ENCODE measurements at places on chromosomes 4 and X.

GRCh38 chrX:323721-324628, 5.4 kb upstream of the GTPBP6 start:
- DNase-seq, result no peak

DNA sequence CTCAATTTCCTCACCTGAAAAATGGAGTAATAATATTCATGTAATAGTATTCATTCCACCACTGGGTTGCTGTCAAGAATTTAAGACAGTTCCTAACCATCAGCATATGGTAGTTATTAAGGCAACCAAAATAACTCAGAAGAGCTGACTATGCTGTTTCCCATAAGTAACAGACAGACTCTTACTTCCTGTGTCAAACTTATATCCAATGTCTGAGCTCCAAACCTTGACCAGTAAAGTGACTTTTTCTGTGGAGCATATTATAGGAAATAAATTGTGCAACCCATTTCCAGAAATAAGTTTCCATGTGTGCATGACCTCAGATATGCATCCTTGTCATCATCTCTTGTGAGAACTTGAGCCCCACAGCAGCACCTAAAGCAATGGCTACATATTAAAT, 78.8 kb downstream of the HADH start:
- no peak for DNase-seq

GRCh38 chr4:75048208-75048879, 115.4 kb downstream of the PARM1 start:
- DNase-seq, result no peak

- DNase-seq, result no peak
Measured at GRCh38 chr4:150769845-150770244, 187.9 kb downstream of the MAB21L2 start.

- DNase-seq, result no peak
Measured at GRCh38 chr4:81673961-81674360, 202.3 kb upstream of the RASGEF1B start.

DNA sequence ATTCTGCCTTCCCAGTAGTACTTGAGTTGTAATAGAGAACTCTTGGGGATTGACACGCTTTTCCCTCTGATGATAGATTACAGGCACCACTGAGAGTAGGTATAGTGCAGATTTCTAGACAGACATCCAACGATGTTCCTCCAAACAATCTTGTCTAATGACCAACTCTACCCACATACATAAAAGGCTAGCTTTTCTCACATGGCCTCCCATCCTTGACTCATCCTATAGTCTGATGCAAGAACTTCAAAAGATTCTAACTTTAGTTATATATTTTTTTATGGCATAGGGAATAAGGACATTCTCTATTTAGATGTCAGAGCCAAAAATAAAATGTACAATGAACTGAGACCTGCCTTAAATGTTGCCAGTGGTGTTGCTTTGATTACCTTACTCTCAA, 60.9 kb downstream of the GLRA2 start:
- DNase-seq, result no peak

DNA sequence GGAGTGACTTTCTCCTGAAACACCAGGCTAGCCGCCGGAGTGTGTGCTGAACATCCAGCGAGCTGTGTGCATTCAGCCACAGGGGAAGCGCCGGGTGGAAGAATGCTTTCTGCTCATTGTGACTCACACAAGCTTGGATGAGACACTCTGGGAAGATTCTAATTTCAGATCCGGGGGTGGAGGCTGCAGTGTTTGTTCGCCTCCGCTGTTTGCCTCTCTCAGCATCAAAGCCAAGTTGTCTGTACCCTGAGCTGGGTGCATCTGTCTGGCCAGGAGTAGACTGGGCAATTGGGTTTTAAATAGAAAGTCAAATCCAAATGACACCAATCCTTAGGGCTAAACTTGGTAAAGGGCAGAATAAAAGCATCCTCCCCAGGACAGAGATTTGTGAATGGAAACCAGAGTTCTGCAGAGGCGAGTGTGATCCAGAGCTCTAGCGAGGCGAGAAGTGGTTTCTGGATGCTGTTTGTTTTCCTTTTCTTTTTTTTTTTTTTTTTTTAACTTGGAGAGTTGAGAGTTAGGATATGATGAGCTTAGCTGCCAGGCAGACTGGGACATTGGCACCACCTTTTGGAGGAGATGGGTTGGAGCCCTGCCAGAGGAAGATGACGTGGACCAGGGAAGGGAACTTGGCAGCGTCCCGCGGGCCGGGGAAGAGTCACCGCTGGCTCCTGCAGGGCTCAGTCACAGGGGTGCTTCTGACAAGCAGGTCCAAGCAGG, 196.0 kb upstream of the PSAPL1 start:
- DNase-seq, result no peak

DNA sequence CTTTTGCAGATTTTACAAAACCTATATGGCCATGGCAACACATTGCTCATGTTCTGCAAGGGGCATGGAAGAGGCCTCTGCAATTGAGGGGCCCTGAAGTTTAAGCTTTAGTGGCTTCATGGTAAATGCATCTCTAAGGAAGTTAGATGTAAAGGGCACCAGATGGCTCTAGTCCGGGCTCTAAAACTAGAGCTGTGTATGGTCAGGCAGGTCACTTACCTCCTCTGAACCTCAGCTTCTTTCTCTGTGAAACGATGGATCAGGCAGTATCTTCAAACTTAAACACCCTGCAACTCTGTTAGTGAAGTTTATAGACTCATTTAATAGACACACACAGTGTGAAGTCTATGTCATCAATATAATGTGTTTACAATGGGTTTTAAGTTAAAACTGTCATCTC, 10.0 kb downstream of the MAGEB17 start:
- DNase-seq, result no peak

DNA sequence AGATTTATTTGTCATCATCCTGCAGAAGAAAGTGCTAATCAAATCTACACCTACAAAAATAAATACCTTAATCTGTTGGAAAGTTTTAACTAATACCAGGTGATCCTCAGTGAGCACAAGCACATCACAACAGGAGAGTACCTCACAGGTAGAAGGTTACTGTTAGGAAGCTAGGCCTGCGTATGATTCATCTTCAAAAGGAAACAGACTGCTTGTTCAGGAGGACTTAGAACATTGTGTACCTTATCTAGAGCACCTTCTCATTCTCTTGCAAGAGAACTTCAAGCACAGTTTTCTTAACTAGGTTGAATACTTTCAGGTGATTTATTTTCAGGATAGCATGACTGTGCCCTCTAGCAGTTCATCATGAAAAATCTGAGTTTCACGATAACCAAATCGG, 54.2 kb downstream of the MND1 start:
- DNase-seq, result no peak

GRCh38 chr4:41533680-41534079, 4.3 kb upstream of the LIMCH1 start:
- no peak for DNase-seq

- DNase-seq, result no peak
Measured at GRCh38 chr4:146462251-146462650, 59.5 kb downstream of the SLC10A7 start.

GRCh38 chrX:101745046-101745445, 85.4 kb upstream of the ARMCX2 start:
- no peak for DNase-seq

DNA sequence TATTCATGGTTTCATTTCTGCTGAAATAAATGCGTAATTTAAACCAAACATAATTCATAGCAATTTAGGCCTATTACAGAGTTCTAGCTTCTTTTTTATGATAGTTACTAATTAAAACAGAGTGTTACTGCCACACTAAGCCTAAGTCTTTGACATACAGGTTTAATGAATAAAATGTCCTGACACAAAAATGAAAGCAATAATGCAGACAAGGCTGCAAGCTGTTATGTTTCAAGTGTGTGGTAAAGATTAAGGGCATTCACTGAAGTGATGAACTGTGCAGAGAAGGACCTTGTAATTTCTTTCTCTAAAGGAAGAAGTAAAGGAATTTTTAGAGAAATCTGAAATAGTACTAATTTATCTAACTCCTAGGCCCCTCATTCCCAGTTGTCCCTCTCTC, 2.9 kb downstream of the NDNF start:
- DNase-seq, result no peak

DNA sequence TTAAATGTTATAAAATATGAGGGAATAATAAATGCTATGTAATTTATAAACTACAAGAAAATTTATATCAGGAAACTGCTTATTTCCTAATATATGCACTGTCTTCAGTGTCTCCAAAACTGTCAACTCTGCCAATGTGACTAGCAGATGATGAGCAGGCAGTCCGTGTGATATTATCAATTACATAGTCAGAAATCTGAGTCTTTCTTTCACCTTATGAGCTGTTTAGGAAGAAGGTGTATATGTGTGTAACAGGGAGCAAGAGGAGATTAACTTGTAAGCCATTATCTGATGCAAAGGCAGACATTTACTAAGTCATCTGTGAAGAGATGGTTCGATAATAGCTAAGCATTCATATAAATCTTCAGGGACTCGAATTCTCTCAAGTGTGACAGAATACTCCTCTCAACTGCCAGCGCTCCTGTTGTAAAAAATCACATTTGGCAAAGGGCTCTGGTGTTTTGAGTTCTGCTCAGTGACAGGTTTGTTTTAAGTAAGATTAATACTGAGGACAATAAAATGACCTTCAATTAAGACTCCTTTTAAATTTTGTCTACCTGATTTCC, 79.7 kb downstream of the SNCA start:
- DNase-seq, result no peak

DNA sequence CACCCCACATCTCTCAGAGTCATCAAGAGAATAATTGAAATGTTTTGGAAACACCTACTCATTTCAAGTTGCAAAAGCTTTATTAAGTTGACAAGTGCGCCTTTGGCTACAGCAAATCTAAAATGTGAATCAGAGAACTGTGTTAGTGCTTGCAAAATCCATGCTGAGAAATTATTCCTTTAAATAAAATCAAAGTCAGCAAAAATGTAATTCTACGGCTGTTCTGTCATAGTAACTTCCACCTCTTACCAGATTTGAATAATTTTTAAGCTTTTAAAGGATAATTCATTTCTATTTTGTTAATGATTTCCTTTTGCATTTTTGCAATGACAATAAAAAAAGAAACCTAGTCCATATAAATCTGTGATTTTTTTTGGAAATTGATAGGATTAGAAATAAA, 1779.1 kb downstream of the STIM2 start:
- no peak for DNase-seq

DNA sequence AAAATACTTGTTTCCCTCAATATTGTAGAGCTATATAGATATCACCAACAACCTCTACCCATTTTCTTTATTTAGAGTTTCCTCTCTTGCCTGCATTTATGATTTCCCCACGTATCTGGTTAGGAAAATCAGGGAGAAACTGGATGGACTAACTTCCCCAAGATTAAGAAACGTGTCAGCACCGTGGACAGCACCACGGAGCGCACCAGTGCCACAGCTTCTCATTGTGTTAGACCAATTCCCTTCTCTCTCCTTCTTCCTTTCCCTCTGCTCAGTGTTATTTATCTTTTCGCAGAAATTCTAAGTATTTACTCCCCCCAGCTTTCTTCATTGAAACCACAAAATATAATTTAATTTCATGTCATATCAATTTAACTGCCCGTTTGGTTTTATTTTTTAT, 568.6 kb upstream of the BOD1L1 start:
- no peak for DNase-seq

GRCh38 chr4:19010761-19011160, 989.2 kb upstream of the LCORL start:
- no peak for DNase-seq

DNA sequence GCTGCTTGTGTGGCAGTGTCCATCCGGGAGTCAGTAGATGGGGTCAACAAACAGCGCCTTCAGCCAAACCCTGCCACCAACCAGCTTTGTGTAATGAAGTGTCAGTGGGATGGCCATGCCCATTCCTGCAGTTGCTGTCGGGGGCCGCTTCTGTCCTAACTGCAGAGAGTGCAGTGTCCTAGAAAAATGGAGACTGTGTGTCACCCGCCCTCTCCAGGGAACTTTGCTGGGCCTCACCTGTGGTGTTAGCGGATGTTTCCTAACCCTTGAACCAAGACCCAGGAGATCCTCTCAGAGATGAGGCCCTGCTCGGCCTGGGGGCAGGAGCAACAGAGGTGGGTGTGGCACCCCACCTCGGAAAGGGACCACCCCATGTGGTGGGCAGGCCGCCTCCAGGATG, 35.3 kb upstream of the HGFAC start:
- no peak for DNase-seq

GRCh38 chr4:89509708-89510281, 202.2 kb upstream of the GPRIN3 start:
- DNase-seq, result no peak

DNA sequence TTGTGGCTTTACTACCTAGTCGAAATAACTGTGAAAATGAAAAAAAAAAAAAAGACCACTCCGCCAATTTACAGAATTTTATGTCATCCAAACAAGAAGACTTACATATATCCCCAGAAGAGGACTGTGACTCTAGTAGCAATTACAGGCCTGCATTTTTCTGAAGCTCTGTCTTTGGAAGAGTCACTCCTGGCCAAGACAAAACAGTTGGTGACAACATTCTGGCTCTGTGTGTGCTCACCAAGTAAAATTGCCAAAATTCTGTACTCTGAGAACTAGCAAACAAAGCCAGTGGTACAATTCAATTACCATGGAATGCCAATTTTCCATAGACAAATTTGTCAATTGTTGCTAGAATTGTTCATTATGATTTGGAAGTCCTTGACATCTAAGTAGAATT, 311.1 kb downstream of the PDGFC start:
- DNase-seq, result no peak

DNA sequence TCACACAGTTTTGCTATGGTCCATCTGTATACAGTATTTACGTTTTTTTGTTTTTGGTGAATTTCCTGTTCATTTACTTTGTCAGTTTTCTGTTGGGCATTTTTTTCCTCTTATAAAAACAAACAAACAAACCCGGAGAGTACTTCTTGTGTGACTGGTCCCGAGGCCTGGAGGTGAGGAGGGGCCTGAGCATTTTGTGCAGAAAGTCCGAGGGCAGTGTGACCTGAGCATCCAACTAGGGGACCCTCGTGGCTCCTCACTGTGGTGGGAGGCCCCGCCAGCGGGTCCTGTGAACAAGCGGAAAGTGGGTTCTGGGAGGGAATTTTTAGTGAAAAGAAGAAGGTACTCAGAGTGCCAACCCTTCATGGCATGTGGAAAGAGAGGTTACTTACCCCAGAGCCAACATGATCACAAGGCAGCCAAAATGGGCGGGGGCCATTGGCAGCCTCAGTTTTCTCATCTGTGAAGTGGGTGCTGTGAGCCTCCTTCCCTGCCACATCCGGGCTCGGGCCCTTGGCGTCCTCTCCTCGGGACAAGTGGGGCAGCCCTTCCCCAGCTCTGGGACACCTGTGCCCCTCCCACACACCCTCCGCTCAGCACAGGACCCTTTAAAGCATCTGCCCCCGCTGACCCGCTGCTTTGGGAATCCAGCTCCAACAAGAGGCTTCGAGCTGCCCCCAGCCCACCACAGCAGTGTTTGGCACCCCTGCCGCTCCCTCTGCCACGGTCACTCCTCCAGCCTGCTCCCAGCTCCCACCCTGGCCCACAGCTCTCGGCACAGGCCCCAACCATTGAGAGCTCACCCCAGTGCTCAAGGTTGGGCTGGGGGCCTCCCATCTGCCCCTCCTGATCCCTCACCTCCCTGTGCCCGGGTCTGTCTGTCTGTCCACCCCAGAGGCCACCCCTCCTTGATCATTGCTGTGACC, 22.8 kb upstream of the GPR78 start:
- no peak for DNase-seq

DNA sequence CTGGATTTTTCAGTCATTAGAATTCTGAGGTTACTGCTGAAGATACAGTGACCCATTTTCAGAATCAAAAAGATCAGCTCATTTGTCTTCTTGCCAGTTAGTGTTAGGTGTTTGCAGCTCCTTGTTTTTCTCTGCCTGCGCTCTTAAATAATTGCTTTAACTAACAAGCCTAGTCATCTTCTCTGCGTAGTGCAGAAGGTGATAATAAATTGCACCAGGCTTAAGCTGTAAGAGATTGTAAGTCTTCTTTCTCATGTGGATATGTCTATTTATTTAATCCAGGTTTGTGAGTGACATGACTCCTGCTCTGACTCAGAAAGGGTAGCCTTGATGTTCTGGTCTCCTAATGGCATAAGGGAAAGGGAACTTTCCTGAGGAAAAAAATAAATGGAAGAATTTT, 167.2 kb downstream of the CEP135 start:
- DNase-seq, result no peak

Measured in NCI-H146 (cell line).